ENCODE measurements at places on chromosomes 13 and 19. TPM values are rescaled to one million over a fixed set of nuclear protein-coding genes. Genes with fewer than 3 reads are reported as not detected.

Gene KLK4
- total RNA-seq, result not detected

Gene TSPAN16
- not detected for total RNA-seq

Gene OR10H1
- total RNA-seq, result not detected

Gene NLRP5
- not detected for total RNA-seq

Gene CD70
- 85.5 TPM for total RNA-seq

Gene SGCG
- not detected for total RNA-seq

DNA sequence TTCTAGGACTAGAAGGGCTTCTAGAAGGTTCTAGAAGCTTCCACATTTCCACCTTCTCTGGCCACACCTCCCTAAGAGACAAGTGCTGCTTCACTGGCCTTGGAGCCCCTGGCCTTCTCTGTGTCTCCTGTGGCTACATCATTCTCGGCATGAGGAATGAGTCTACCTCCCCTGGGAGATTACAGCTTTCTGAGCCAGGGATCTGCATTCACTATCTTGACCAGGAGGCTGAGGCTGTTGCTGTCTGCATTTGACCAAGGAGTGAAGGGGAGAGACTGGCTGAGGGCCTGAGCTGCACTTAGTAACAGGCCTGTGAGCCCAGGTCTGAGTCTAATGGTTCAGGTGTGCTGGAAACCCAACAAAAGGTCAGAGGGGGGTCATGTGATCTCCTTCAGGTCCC lies 5.3 kb downstream of the CPAMD8 start:
- no peak for DNase-seq

GRCh38 chr19:14505488-14506239 lies 9.7 kb upstream of the GIPC1 start:
- peak; percentile 58 for DNase-seq

- no peak for DNase-seq
Measured at GRCh38 chr13:113545931-113546516, 38.5 kb upstream of the TFDP1 start.

DNA sequence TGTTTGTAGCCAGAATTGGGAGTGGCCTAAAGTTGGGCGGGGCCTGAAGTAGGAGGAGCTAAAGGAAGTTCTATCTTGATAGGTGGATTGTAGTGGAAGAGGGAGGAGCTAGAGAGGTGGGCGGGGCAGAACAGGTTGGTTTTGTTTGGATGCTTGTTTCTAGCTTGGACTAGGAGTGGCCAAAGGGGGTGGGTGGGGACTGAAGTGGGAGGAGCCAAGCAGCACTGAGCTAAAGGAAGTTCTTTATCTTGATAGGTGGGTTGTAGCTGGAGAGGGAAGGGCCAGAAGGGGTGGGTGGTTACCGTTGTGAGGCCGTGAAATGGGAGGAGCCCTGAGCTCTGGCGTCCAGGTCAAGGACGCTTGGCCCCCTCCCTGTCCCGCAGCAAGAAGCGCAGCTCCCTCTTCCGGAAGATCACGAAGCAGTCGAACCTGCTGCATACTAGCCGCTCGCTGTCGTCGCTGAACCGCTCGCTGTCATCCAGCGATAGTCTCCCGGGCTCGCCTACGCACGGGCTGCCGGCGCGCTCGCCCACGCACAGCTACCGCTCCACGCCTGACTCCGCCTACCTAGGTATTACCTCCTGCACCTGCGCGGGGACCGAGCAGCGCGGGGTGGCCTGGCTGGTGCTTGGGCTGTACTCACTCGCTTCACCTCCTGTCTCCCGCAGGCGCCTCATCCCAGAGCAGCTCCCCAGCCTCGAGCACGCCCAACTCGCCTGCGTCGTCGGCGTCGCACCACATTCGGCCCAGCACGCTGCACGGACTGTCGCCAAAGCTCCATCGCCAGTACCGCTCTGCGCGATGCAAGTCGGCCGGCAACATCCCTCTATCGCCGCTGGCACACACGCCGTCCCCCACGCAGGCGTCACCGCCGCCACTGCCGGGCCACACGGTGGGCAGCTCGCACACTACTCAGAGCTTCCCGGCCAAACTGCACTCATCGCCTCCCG lies 8.0 kb downstream of the DNASE2 start:
- peak; percentile 56 for DNase-seq

DNA sequence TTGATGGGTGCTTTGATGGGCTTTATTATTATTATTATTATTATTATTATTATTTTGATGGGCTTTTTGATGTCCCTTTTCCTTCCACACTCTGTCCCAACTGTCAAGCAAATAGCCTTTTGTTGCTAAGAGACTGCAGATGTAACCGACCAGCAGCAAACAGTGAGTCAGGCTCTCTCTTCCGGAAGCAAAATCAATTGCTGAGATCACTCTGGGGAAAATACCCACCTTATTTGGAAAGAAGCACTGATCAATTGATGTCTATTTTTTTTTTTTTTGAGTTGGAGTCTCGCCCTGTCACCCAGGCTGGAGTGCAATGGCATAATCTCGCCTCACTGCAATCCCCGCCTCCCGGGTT lies 2.9 kb downstream of the LDLR start:
- peak; percentile 46 for DNase-seq

- DNase-seq, result no peak
Measured at GRCh38 chr19:43777163-43777695, 3.5 kb downstream of the KCNN4 start.

- DNase-seq, result no peak
Measured at GRCh38 chr19:55175117-55175867, 4.8 kb downstream of the SYT5 start.

DNA sequence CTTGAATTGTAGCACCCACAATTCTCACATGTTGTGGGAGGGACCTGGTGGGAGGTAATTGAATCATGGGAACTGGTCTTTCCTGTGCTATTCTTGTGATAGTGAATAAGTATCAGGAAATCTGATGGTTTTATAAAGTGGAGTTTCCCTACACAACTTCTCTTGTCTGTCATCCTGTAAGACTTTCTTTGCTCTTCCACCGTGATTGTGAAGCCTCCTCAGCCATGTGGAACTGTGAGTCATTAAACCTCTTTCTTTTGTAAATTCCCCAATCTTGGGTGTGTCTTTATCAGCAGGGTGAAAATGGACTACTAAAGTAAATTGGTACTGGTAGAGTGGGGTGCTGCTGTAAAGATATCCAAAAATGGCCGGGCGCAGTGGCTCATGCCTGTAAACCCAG lies 215.6 kb downstream of the LIG4 start:
- DNase-seq, result no peak

Data from activated T-helper 2 cell treated with anti-CD3 and anti-CD28 coated beads, Interferon-gamma antibody, Interleukin-2, Interleukin-4, amounts not matched to agents 10 μg/mL and 5 μg/mL and 100 μg/mL, durations not matched to agents 14 hours and 24 hours and 36 hours (primary cell).